Mesenteric fat pad (tissue), 1 donor: ENCODE measurements at places on chromosomes 6 and 20.

GRCh38 chr20:33688938-33689424, 2.8 kb upstream of the E2F1 start:
- DNase-seq, result no peak

DNA sequence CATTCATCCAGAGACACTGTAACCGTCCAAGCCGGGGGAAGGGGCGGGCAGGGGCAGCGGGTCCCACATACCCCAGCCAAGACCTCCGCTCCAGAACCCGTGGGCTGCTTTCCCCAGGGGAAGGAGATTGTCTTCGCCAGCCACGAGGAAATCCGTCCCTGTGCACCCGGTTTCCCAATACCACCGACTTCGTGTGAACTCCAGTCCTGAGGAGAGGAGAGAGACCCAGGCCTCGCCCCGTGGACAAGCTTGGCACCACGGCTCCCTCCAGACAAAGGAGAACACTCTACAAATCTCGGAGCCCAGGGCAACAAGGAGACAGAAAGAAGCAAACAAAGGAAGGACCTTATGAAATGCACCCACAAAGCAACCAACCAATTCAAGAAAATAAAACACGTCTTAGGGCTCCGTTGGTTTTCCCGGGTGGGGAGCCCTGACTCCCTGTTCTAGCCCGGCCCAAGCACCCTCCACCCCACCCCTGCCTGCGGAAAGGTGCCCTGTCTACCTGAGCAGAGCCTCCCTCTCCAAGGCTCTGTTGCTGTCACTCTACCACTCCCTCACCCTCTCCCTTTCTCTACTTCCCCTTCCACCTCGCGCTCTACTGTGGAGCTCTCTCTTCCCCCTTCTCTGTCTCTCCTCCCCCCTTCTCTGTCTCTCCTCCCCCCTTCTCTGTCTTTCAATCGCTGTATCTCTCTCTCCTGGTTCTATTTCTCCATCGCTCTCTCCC, 1382.8 kb upstream of the DEFB115 start:
- DNase-seq, result peak; percentile 85

GRCh38 chr20:9647741-9648140, 133.4 kb downstream of the LAMP5 start:
- DNase-seq, result no peak

DNA sequence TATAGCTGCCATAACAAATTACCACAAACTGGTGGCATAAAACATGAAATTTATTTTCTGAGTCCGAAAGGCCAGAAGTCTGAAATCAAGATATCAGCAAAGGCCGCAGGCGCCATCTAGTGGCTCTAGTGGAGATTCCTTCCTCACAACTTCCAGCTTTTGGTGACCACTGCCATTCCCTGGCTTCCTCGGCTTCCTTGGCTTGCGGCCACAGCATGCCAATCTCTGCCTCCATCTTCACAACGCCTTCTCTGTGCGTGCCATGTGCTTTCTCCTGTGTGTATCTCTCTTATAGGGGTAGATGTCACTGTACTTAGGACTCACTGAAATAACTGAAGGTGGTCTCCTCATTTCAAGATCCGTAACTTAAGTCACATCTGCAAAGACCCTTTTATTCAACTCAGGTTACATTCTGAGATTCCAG, 5.4 kb upstream of the PLAGL1 start:
- peak; percentile 92 for DNase-seq

DNA sequence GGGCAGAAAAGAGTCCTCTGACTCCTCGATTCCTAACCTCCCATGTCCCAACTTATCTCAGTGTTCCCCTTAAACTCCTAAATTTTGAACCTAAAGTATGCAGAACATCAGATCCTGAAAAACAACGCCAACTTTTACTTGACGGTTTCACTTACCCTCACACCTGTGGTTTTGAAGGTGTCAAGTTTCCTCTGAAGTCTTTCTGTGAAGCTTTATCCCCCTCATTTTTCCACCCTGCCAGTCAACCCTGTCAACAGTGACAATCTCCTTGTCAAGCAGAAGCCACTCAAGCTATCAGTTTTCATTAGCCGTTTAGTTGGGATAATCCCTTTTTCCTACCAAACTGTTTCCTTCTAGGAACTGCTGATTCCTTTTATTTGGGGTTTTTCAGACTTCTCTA, 245.4 kb upstream of the PREP start:
- no peak for DNase-seq

DNA sequence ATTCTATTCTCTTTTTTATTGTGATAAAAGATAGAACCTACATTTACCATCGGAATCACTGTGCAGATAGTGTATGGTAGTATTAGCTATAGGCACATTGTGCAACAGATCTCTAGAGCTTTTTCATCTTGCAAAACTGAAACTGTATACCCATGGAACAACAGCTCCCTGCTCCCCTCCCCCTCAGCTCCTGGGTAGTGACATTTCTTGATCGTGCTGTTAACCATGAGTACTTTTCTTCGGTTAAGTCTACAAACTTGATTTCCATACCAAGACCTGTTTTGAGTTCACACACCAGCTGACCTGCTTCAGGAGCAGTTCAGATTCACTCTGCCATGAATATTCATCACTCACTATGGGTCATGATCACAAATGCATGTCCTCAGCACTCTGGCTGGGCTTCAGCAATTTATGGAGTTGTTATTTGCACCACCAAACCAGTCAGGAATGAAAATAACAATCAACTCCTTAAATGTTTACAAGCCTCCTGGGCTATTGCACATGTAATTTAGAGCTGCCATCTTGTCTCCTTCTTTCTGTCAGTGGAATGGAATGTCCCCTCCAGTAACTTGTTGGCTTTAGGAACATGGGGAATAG, 32.8 kb downstream of the PRDM1 start:
- DNase-seq, result no peak

DNA sequence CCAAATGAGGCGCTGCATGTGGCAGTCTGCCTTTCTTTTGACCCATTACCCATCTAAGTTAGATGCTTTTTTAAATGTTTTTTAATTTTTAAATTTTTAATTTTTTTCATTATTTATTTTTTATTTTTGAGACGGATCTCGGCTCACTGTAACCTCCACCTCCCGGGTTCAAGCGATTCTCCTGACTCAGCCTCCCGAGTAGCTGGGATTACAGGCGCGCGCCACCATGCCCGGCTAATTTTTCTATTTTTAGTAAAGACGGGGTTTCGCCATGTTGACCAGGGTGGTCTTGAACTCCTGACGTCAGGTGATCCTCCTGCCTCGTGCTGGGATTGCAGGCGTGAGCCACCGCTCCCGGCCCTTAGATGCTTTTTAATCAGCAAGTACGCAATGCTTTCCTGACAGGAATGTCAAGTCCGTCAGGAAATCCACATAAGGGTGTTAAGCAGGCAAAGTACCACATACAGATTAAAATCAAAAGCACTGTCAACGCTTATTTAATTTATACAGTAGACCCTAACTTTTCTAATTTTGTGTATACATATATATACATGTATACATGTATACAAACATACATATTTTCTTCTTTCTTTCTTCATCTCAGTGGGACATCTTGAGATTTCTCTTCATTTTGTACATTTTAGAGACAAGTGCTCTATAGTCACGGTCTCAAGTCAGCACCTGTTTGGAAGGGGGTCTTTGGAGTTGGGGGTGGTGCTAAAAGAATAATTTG, 995 bp upstream of the GSTA4 start:
- DNase-seq, result no peak

DNA sequence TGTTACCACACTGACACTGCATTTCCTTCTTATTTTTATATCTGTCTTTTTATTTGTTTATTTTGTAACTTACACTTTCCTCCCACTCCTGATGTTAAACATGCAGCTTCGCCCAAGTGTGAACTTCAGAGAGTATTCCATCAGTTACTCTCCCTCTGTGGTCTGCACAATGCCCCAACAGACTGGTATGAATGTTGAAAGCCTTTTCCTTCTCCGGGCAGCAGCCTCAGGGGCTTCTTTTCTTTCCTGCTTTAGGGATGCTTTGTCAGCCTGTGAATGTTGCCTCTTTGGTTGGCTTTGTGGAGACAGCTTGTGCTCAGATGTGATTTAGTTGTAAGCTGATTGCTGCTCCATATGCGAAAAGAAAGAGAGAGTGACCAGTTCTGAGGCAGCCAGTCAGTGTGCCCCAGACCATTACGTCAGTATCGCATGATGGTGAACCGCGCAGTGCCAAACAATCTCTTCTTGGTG, 44.0 kb downstream of the SMPDL3A start:
- no peak for DNase-seq
